ENCODE measurements at places on chromosomes 1 and 21.

DNA sequence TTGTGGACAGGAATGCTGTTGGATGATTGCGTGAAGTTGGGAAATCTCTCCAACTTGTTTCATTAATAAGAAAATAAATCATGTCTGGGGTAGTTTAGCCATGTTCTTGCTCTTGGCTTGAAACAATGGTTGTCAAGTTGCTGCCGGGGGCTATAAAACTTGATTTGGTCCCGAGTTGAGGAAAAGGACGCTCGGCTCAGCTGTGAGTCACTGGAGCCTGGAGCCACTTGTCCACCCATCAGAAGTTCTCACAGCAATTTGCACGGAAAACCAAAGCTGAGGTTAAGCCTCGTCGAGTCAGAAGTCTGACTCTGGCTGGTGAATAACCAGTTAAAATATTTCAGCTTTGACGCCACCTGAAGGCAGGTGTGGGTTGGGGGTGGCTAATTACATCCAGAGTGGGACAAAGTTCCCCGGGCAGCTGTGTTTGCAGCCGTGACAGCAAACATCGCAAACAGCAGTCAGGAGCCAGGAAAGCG, 19.7 kb upstream of the RIPK4 start:
- no peak for DNase-seq

- no peak for DNase-seq
Observed at GRCh38 chr1:190759807-190760206, 282.1 kb upstream of the BRINP3 start.

- no peak for DNase-seq
Observed at GRCh38 chr1:181405584-181405983, 77.7 kb upstream of the CACNA1E start.

- no peak for DNase-seq
Observed at GRCh38 chr1:67401443-67401842, 28.8 kb downstream of the SERBP1 start.

GRCh38 chr21:36707763-36708285, 8.9 kb downstream of the SIM2 start:
- DNase-seq = no peak

- DNase-seq = no peak
Observed at GRCh38 chr1:164233149-164233548, 325.8 kb upstream of the PBX1 start.

- DNase-seq = no peak
Observed at GRCh38 chr1:44174630-44175029, 33.2 kb upstream of the KLF18 start.

GRCh38 chr1:91754816-91755580, 131.0 kb downstream of the TGFBR3 start:
- DNase-seq = no peak

DNA sequence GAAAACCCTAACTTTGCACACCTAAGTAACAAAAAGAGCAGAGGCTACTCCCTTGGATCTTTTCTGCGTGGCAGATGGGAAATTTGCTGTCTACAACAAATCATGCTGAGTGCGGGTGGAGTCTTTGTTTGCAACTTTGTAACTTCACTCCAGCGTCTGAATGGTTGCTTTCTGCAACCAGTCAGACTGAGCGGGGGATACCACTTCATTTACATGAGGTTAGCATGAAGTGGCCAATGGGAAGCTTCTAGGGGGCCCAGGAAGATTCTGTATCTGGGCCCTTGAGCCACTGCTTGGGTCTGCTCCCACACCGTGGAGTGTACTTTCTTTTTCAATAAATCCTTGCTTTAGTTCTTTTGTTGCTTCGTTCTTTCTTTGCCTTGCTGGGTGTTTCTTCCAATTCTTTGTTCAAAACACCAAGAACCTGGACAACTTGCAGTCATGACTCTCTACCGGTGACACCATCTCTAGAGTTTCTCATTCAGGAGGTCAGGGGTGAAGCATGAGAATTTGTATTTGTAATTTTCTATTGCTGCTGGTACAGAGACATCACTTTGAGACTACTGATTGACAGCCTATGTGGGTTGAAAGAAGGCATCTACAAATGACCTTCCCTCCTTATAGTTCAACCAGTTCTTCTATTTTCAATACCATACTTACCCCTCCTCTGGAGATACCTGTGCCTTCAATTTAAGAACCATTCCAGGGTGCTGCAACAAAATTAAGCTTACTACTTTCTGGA, 55.8 kb upstream of the RC3H1 start:
- DNase-seq = no peak

GRCh38 chr1:205355075-205355453, 1.7 kb downstream of the KLHDC8A start:
- DNase-seq = no peak

DNA sequence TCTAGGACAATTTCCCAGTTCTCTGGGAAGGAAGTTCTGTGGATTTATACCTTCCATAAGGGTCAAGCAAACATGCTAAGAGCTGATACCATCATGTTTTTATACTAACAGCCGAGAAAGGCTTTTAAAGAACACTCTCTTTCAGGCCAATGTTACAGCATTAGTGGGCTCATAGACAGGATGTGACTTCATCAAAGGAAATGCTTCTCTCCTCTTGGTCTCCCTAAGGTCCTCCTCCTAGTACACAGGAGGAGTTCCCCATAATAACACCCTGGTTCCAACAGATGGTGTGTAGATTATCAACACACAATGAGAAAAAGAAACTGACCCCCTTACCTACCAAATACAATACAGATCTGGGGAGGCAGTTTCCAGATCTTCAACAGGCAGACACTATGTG, 26.7 kb upstream of the GLIS1 start:
- DNase-seq = no peak

DNA sequence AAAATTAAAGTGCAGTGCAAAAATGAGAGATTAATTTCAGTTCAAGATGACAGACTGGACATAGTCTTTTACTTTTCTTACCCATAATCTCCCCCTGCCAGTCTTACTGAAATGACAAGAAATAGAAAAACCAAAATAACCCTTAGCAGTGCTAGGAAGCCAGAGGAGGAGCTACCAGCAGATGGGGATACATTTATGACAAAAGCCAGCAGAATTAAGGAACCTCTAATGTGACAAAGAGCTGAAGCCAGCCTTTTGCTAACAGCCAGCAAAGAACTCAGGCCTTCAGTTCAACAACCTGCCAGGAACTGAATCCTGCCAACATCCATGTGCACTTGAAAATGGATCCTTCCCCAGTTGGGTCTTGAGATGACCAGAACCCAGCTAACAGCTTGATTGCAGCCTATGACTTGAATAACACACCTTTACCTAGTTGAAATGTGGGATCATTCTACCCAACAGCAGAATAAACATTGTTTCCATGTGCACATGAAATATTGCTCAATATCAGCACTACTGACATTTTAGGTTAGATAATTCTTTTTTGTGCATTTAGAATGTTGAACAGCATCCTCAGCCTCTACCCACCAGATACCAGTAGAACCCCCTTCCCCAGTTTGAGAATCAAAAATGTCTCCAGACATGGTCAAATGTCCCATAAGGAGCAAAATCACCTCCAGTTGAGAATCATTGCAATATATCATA, 7.9 kb upstream of the TRAF5 start:
- no peak for DNase-seq

- peak; percentile 40 for DNase-seq
Observed at GRCh38 chr1:234309598-234310459, 63.4 kb upstream of the COA6 start.

DNA sequence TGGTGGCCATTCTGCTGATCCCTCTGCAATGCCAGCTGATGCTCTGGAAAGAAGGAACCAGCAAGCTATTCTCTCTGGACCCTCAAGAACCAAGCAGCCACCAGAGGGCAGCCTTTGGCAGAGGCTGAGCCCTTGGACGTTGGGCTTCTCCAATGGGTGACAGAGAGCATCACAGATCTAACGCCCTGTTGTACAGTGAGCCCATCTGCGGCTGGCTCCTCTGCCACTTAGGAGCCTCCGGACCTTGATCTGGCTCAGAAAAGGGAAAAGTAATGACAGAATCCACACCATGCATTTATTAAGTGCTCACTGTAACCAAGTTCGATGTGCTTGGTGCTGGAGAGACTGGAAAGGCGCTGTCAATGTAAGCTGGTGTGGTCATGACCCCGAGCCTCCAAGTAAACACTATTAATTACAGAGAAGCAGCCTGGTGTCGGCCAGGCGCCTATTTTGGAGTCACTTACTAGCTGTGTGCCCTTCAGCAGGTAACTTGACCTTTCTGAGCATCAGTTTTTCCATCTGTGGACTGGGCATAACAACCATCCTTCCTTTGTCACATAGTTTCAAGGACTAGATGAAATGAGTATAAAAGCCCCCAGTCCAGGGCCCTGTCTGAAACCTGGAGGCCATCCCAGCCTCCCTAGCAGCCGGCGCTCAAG, 34.9 kb downstream of the ECE1 start:
- DNase-seq = peak; percentile 75

DNA sequence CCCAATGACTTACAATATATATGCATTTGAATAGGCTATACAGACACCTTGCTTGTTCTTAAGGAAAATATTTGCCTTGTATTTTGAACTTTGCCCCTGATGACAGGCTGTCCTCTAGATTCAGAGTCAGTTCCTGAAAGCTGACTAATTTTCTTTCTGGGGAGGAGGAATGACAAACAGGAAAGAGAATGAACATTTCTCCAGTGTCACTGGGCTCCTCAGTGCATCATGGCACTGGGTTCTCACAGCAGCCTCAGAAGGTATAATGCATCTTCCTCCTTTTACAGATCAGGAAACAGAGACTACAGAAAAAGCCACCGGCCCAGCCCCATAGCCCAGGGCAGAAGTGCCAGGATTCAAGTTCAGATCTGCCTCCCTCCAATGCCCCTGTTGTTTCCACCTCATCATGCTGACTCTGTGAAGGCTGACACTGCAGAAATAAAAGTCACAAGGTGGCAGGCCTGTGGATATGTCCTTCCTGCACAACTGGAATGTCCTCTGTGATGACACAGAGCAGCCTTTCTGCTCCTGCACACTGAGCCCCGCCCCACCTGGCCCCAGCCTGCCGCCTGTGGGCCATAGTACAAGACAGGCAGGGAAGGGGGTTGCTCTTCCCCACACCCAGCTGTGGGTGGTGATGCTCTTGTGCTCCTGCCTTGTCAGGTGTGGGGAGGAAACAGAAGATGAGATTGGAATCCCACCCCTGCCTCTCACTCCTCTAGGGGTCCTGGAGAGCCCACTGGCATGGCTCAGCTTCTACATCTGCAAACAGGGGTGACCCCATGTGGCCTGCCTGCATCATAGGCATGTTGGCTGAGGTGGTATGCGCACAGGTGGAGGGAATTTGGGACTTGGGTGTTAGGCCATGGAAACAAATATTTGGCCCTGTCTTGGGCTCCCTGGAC, 6.4 kb downstream of the TTC22 start:
- DNase-seq = no peak

DNA sequence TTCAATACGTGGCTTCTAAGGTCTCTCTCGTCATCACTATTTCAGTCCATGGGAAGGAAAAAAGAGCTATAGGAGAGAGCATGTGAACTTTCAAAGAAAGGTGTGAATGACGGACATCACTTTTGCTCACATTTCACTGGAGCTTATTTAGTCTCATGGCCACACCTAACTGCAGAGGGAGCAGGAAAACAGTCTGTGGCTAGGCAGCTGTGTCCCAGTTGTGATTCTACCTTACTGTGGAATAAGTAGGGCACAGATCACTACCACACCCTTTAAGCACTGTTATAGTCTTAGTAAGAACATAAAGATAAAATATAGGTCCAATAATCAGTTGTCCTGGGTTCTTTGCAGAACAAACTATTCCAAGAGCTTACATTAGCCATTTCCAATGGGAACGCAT, 192.9 kb downstream of the NRIP1 start:
- no peak for DNase-seq

- DNase-seq = no peak
Observed at GRCh38 chr1:155513300-155513916, 49.2 kb downstream of the ASH1L start.

DNA sequence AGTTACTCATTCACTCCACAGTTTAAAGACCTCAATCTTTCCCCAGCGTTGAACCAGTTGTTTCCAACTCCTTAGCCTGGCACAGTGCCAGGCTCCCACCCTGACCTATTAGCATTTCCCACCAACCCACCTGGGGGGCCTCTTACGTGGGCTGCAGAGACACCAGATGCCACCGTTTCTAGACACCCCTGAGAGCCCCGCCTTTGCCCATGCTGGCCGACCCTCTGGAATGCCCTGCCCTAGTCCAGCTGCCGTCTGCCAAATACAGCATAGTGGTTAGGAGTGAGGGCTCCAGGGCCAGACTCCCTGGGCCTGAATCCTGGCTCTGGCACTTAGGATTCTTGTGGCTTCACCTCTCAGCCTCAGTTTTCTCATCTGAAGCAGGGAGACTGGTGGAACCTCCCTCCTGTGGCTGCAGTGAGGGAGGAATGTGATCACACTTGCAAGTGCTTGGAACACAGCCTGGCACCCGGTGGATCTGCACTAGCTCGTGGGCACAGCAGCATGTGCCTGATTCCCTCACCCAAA, 65.2 kb downstream of the TMCO4 start:
- no peak for DNase-seq

GRCh38 chr1:179046808-179047635, 21.3 kb downstream of the FAM20B start:
- DNase-seq = no peak

GRCh38 chr1:43387976-43388599, 1.5 kb downstream of the MED8 start:
- DNase-seq = no peak

DNA sequence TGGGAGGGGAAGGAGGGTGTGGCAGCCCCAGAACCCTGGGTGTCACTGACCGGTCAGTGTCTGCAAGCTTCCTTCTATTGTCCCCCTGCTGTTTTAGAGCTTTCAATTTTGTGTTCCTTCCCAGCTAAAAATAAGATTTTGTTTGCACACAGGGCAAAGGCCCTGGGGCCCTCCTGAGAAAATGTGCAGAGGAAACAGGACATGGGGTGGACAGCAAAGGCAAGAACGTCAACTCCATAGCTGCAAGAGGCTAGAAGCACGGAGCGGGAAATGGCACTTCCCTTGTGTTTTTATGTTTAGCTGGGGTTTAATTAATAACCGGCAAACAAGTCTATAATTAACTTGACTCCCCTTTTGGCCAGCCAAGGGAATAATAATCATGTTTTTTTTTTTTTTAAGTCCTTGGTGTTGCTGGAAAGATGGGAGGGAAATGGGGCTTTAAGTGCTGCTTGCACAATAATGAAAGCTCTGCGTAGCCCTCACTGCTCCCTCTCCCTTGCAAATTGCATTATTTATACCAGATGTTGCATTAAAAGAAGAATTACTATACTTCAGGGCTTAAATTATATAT, 261.4 kb upstream of the USP24 start:
- DNase-seq = no peak

Data from stimulated activated CD8-positive, alpha-beta memory T cell treated with anti-CD3 and anti-CD28 coated beads, Interleukin-4, amount 100 ng/mL, for 1 hour (primary cell).